ENCODE measurements at places on chromosomes 11 and 22. TPM values are rescaled to one million over a fixed set of nuclear protein-coding genes. Genes with fewer than 3 reads are reported as not detected.

- H3K4me3 ChIP-seq: no peak overlapping the region
- peaks cover 9% of the 10 kb centered on the region for H3K4me1 ChIP-seq
- H3K27me3 ChIP-seq: no peaks in the 10 kb centered on the region
- no peak for DNase-seq
Observed at GRCh38 chr11:111947143-111947542, 10.0 kb downstream of the DIXDC1 start.

- H3K36me3 ChIP-seq: no peaks in the 10 kb centered on the region
- no peak overlapping the region for H3K27ac ChIP-seq
- H3K27me3 ChIP-seq: no peaks in the 10 kb centered on the region
- no peak for DNase-seq
- no peak overlapping the region for H3K4me3 ChIP-seq
- H3K4me1 ChIP-seq: no peaks in the 10 kb centered on the region
Observed at GRCh38 chr11:91686700-91687099, 537.9 kb upstream of the FAT3 start.

- H3K36me3 ChIP-seq: no peaks in the 10 kb centered on the region
- no peaks in the 10 kb centered on the region for H3K27me3 ChIP-seq
- DNase-seq: peak; percentile 29
- no peak overlapping the region for H3K27ac ChIP-seq
- no peaks in the 10 kb centered on the region for H3K4me1 ChIP-seq
- no peak overlapping the region for H3K4me3 ChIP-seq
Observed at GRCh38 chr11:77152846-77153245, 24.8 kb downstream of the MYO7A start.

GRCh38 chr11:43997022-43997660 is 50.6 kb upstream of the ACCSL start:
- no peaks in the 10 kb centered on the region for H3K4me1 ChIP-seq
- no peak overlapping the region for H3K27ac ChIP-seq
- H3K27me3 ChIP-seq: no peaks in the 10 kb centered on the region
- H3K36me3 ChIP-seq: no peaks in the 10 kb centered on the region
- DNase-seq: no peak

DNA sequence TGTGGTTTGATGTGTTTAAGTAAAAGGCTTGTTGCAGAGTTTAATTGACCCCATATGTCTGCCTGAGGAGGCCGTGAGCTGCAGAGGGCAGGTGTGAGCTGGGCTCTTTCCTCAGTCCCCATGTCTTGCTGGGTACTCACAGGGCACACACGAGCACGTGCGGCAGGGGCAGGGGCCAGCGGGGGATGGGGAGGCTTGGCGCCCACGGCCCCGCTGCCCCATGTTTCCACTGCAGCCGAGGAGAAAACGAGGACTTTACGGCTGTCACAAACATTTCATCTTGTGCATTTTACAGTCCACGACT is 24.7 kb upstream of the CCDC188 start:
- DNase-seq: no peak
- no peaks in the 10 kb centered on the region for H3K27me3 ChIP-seq
- H3K36me3 ChIP-seq: no peaks in the 10 kb centered on the region
- H3K27ac ChIP-seq: no peak overlapping the region

- no peaks in the 10 kb centered on the region for H3K4me1 ChIP-seq
- H3K4me3 ChIP-seq: no peak overlapping the region
- DNase-seq: no peak
- no peak overlapping the region for H3K27ac ChIP-seq
Observed at GRCh38 chr11:117020869-117021564, 77.2 kb downstream of the SIK3 start.

DNA sequence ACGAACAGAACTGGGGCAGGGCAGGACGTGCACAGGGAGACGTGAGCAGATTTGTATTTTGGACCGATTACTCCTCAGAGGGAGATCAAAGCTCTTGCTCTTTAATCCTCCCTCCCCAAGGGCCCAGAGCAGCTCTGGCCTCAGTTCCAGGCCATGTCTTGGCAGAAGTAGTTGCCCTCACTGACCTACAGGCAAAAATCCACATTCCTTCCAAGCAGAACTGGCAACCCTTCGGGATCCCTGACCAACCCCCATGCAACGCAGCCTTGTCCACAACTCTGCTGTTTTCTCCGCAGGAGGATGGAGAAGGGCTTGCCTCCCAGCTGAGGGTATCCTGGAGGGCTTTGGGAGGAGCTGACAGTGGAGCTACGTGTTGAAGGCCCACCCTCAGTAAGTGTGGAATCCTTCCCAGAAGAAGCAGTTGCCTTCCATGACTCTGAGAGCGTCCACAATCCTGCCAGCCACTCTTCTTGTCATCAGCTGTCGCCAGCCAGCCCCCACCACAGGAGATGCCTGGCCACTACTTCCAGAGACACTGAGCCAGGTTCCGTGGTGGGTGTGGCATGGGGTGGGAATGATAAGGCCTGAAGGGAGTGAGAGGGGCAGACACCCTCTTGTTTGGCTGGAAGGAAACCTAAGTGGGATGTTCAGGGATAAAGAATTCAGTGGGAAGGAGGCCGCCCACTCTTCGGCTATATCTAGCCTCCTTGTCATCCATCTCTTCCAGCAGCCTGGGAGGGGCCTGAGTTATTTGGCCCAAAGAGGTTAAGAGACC is 68.1 kb downstream of the PDE2A start:
- no peak overlapping the region for H3K4me3 ChIP-seq
- H3K27ac ChIP-seq: no peak overlapping the region
- no peaks in the 10 kb centered on the region for H3K27me3 ChIP-seq
- DNase-seq: no peak

- no peaks in the 10 kb centered on the region for H3K27me3 ChIP-seq
- no peak overlapping the region for H3K4me3 ChIP-seq
- peak; percentile 70 for DNase-seq
- H3K27ac ChIP-seq: no peak overlapping the region
- H3K4me1 ChIP-seq: no peaks in the 10 kb centered on the region
Observed at GRCh38 chr11:3203221-3204043, 15.2 kb downstream of the MRGPRG start.

- DNase-seq: peak; percentile 74
- H3K27ac ChIP-seq: peak overlapping the region; percentile 93
- H3K4me1 ChIP-seq: peaks cover 2% of the 10 kb centered on the region
- no peaks in the 10 kb centered on the region for H3K36me3 ChIP-seq
Observed at GRCh38 chr11:95790933-95791708, 823 bp downstream of the CEP57 start.

GRCh38 chr11:134901955-134902918 is 490.2 kb upstream of the B3GAT1 start:
- H3K27ac ChIP-seq: no peak overlapping the region
- H3K4me1 ChIP-seq: no peaks in the 10 kb centered on the region
- no peaks in the 10 kb centered on the region for H3K36me3 ChIP-seq

- DNase-seq: peak; percentile 42
- no peak overlapping the region for H3K27ac ChIP-seq
- no peak overlapping the region for H3K4me3 ChIP-seq
- H3K4me1 ChIP-seq: no peaks in the 10 kb centered on the region
- H3K36me3 ChIP-seq: no peaks in the 10 kb centered on the region
Observed at GRCh38 chr11:47464483-47464882, 15.5 kb upstream of the RAPSN start.

- no peaks in the 10 kb centered on the region for H3K27me3 ChIP-seq
- DNase-seq: no peak
- H3K4me3 ChIP-seq: no peak overlapping the region
- no peaks in the 10 kb centered on the region for H3K36me3 ChIP-seq
Observed at GRCh38 chr11:118699506-118700220, 20.2 kb upstream of the TREH start.

- no peak overlapping the region for H3K4me3 ChIP-seq
- DNase-seq: peak; percentile 49
- no peak overlapping the region for H3K27ac ChIP-seq
- H3K27me3 ChIP-seq: no peaks in the 10 kb centered on the region
Observed at GRCh38 chr22:47035425-47035881, 273.0 kb downstream of the TBC1D22A start.

DNA sequence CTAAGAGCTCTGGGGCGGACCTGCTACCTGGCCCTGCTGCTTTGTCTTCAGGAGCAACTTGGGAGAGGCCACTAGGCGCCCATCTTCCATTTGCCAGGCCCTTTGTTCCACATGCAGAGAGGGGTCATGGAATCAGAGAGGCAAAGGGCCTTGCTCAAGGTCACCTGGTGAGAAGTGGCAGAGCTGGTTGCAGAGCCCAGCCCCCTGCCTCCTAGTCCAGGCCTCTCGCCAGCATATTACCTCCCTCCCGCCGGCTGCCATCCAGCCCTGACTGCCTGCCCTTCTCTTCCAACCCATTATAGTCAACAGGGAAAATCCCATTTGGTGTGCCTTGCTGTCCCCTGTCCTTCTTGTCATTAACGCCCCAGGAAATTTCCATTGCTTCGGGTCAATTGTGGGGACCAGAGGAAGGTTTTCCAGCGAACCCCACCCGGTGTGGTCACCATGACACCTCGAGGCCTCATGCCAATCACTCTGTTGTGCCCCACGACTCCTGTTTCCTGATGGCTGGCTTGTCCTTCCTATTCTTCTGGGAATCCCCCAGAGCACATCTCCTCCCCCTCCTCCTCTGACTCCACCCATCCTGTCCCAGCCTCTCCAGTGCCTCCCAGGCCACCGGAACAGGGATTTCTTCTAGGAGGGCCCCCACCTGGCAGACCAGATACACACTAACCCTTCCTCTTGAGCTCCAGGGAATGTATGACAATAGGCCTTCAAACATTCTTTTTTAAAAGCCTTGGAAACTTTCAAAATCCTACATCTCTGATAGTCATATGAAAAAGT is 77.0 kb downstream of the NECTIN1 start:
- no peak overlapping the region for H3K27ac ChIP-seq
- H3K4me3 ChIP-seq: no peak overlapping the region
- H3K4me1 ChIP-seq: no peaks in the 10 kb centered on the region
- H3K27me3 ChIP-seq: no peaks in the 10 kb centered on the region
- H3K36me3 ChIP-seq: no peaks in the 10 kb centered on the region

GRCh38 chr11:111729071-111729830 is 36.9 kb downstream of the PPP2R1B start:
- H3K27ac ChIP-seq: no peak overlapping the region
- H3K27me3 ChIP-seq: no peaks in the 10 kb centered on the region
- H3K4me1 ChIP-seq: peaks cover 3% of the 10 kb centered on the region
- DNase-seq: no peak

GRCh38 chr22:47286590-47286989 is 524.1 kb downstream of the TBC1D22A start:
- H3K4me1 ChIP-seq: no peaks in the 10 kb centered on the region
- no peaks in the 10 kb centered on the region for H3K36me3 ChIP-seq
- H3K4me3 ChIP-seq: no peak overlapping the region
- DNase-seq: peak; percentile 51
- H3K27ac ChIP-seq: no peak overlapping the region

DNA sequence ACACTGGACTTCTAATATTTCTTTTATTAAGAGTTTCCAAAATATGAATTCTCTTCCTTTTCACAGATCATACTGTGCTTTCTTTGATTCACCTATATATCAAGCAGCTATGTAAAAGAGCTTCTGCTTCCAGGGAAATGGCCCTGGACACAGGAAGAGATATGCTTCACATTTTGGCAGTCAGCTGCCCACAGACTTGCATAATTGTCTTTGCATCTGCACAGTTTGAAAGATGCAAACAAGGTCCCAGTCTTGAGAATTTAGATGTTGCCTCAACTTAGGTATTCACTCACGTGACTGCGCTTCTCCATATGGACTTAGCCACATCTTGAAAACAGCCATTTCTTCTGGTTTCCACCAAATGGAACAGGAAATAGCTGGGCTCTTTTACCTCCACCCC is 92.3 kb upstream of the POU2AF2 start:
- H3K36me3 ChIP-seq: no peaks in the 10 kb centered on the region
- DNase-seq: no peak
- no peak overlapping the region for H3K27ac ChIP-seq
- no peak overlapping the region for H3K4me3 ChIP-seq

- no peak overlapping the region for H3K27ac ChIP-seq
- H3K4me1 ChIP-seq: no peaks in the 10 kb centered on the region
- no peak for DNase-seq
- no peak overlapping the region for H3K4me3 ChIP-seq
- H3K27me3 ChIP-seq: no peaks in the 10 kb centered on the region
Observed at GRCh38 chr11:38547462-38547861, 1949.4 kb upstream of the RAG2 start.

DNA sequence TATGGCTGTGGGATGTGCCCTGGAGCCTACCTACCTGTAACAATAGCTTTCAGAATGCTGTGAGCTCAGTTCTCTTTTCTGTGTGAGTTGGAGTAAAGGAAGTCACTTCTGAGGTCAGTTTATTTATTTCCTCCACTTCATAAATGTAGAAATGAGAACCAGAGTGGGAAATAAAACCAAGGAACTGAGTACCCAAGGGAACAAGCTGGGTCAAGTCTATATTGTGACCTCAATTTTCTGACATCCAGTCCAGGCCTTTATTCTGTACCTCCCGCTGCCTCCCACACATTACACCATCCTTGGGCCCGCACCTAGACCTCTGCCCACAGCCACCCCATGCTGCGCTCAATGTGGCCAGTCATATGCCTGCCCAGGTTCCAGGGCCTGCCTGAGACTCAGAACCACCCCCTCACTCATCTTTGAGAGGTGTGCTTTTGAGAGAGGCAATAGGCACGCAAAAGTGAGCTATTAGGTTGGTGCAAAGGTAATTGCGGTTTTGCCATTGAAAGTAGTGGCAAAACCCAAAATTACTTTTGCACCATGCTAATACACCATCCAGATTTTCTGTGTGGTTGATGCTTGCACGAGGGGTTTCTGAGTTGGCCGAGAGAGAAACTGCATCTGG is 9.8 kb downstream of the MS4A6E start:
- H3K27me3 ChIP-seq: no peaks in the 10 kb centered on the region
- no peaks in the 10 kb centered on the region for H3K4me1 ChIP-seq

GRCh38 chr11:116171271-116172140 is 601.3 kb downstream of the BUD13 start:
- no peaks in the 10 kb centered on the region for H3K36me3 ChIP-seq
- H3K4me3 ChIP-seq: no peak overlapping the region
- no peak overlapping the region for H3K27ac ChIP-seq
- H3K4me1 ChIP-seq: no peaks in the 10 kb centered on the region
- no peaks in the 10 kb centered on the region for H3K27me3 ChIP-seq
- DNase-seq: no peak

DNA sequence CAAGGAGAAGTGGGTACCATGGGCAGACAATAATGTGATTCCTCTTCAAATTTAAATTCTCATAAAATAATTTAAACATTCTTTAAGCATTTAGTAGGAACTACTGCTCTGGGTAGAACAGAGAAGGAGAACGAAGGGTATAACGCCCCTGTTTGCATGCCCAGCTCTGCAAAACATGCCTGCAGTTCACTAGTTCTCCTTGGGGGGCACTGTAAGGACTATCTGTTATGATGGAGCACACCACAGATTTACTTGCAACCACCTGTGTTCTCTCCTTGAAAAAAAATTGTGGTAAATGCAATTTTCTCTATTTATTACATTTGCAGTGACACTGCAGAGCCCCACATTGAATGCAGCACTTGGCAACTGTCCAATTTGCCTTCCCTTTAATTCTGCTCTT is 100.3 kb downstream of the GUCY1A2 start:
- no peaks in the 10 kb centered on the region for H3K4me1 ChIP-seq
- H3K36me3 ChIP-seq: no peaks in the 10 kb centered on the region
- no peaks in the 10 kb centered on the region for H3K27me3 ChIP-seq

Gene MAJIN
- not detected for total RNA-seq

Gene DMC1
- total RNA-seq: 1.5 TPM

Gene ZNF280B
- 0.29 TPM for total RNA-seq

Gene VPREB3
- total RNA-seq: 0.69 TPM

Gene MPZL2
- 52.7 TPM for total RNA-seq

Gene MRGPRX4
- not detected for total RNA-seq

Gene PDGFB
- 6.7 TPM for total RNA-seq
